ENCODE measurements at places on chromosomes 12 and 14.

GRCh38 chr14:99168330-99168729 is 103.7 kb downstream of the BCL11B start:
- no peak for DNase-seq

DNA sequence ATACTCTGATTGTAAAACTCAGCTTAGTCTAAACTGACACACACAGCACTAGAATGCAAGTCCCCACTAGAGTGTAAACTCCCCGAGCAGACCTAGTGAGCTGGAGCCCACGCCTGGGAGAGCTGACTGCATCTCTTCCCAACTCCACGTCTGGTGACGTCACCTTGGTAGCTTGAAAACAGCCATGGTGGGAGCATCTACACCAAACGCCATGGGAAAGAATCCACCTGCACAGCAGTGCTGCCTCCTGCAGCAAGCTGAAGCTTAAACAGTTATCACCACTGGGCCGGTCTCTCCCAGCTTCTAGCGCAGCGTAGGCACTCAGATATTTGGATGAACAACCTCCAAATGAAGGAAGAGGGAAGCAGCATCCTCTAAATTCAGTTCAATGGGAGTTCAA is 4.3 kb upstream of the PAPLN start:
- DNase-seq: no peak

GRCh38 chr12:105253866-105254513 is 18.0 kb upstream of the APPL2 start:
- no peak for DNase-seq

GRCh38 chr12:54948171-54948570 is 36.4 kb downstream of the TESPA1 start:
- DNase-seq: no peak

GRCh38 chr14:37842106-37842505 is 246.7 kb downstream of the TTC6 start:
- DNase-seq: no peak

GRCh38 chr12:70243510-70244371 is 508 bp downstream of the CNOT2 start:
- DNase-seq: peak; percentile 78

GRCh38 chr12:14260011-14260993 is 105.2 kb upstream of the ATF7IP start:
- DNase-seq: peak; percentile 71

DNA sequence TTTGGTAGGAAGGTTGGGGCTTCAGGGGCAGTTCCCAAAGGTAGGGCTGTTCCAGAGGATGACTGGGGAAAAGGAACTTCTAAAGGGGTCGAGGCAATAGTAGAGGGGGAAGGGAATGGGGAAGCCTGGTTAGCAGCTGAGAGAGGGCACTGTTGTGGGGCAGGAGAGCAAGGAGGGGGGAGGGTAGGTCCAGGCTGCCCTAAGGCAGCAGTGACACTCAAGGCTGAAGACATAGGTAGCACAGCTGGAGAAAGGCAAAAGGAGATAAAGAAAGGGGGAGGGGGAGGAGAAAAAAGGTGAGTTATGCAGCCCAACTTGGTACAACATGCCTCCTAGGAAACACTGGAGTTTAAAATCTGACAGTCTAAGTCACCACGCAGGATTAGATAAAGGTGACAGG is 3.9 kb downstream of the NACA start:
- DNase-seq: no peak

- DNase-seq: no peak
These were observed 89.2 kb downstream of the PRMT8 start for GRCh38 chr12:3580094-3580749.

- no peak for DNase-seq
These were observed 8.9 kb downstream of the TRIM9 start for GRCh38 chr14:51086044-51086443.

DNA sequence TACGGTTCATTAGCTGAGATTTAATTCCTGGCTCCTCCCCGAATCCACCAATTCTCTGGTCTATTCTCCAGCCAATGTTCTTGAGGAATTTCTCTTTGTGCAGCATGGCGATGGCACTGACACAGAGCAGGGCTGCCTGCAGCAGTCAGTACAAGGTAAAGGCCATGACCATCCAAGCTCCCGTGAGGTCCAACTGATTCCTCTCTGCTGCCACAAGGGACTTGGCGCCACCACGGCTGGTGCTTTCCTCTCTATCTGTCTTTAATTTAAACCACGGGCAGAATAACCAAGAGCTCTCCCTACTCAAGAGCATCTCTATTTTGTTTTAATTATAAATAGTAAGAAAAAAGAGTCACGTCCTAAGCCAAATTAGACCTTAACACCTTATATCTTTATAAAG is 12.1 kb downstream of the TMEM116 start:
- DNase-seq: no peak

DNA sequence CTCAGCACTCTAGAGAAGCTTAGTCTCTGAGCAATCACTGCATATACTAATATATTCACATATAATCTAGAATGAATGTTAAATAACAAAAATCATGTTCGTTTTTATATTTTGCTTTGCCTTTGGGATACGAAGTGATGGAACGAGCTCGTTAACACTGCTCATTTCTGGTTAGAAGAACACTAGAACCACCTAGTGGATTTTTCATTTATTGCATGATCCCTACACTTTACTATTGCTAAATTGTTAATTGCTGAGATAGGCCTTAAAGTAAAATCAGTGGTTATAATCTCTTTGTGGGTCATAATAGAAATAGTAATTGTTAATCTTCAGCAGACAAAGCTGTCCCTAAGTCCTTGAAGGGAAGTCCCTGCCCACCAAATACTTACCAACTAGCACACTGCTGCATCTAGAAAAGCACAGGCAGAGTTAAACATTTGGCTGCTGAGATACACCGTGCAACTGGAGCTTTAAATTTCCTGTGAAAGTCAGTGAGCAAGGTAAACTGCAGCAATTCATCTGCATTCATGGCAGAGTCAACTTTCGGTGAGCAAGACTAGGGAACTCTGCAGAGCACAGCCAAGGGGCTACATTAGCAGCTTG is 353.7 kb downstream of the APAF1 start:
- DNase-seq: peak; percentile 46

DNA sequence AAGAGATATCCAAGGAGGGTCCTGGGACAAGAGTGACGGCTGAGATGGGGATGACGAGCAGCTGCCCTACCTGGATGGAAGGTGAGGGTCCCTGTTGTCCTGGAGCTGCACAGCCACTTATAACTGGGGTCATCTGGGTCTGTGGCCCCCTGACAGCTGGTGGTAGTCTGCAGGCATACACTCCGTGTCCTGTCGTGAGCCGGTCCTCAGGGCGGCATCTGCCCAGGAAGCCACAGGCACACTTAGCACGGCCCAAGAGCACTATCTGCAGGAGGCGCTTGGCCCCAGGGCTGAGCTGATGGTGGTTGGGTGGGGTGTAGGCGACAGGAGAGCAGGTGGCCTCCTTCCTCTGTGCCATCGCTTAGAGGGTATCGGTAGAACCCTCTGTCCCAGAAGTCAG is 248.1 kb downstream of the CACNA1C start:
- DNase-seq: no peak

- DNase-seq: no peak
These were observed 566.5 kb downstream of the LRFN5 start for GRCh38 chr14:42173206-42173605.

DNA sequence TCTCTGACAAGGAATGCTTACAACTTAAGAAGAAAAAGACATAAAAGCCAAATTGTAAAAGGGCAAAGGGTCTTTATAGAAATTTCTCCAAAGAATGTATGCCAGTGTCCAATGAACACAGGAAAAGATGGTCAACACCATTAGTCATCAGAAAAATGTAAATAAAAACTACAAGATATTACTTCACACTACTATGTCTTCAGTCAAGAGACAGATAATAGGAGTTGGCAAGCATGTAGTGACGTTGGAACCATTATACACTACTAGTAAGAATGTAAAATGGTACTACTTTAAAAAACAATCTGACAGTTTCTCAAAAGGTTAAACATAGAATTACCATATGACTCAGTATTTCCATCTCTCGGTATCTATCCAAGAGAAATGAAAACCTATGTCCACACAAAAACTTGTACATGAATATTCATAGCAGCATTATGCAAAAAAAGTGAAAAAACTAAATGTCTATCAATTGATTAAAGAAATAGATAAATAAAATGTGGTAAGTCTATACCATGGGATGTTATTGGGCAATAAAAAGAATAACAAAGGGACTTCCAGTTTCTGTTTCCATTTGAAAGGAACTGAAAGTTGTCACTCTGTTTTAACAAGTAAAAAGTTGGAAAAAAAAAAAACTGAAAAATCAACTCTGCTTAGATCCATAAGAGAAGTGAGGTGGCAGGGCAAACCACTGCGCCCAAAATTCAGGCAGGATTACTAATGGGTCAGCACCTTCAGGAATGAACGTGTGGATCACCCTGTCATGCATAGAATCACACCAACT is 69.8 kb downstream of the ALG10B start:
- peak; percentile 35 for DNase-seq

GRCh38 chr14:58987591-58987990 is 200.9 kb upstream of the DAAM1 start:
- no peak for DNase-seq

DNA sequence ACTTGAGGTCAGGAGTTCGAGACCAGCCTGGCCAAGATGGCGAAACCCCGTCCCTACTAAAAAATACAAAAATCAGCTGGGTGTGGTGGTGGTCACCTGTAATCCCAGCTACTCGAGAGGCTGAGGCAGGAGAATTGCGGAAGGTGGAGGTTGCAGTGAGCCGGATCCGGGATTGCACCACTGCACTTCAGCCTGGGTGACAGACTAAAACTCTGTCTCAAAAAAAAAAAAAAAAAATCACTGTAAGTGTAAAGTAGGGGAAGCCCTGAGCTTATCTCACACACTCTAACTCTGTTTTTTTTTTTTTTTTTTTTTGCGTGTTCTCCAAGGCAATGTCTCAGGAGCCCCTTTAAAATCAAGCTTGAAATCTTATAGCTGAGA is 421 bp upstream of the RBMS2 start:
- DNase-seq: peak; percentile 36

GRCh38 chr12:38934686-38935085 is 29.3 kb upstream of the CPNE8 start:
- DNase-seq: no peak

DNA sequence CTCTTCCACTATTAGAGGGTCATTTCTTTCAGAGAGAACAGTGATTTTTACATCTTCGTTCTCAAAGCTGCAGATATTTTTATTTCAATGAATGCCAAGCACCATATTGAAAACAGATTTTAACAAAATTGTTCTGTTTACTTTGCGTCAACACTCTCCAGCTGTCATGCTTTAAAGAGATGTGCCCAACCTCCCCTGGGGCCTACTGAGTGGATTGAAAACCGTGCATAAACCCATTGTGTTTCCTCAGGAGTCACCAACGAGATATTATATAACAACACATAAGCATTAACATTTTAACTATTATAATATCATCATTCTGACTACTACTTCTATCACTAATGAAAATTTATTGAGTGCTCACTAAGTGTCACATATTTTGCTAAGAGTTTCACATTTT is 81.6 kb downstream of the MYF5 start:
- no peak for DNase-seq

- DNase-seq: no peak
These were observed 98.9 kb downstream of the NUAK1 start for GRCh38 chr12:106039646-106040404.

DNA sequence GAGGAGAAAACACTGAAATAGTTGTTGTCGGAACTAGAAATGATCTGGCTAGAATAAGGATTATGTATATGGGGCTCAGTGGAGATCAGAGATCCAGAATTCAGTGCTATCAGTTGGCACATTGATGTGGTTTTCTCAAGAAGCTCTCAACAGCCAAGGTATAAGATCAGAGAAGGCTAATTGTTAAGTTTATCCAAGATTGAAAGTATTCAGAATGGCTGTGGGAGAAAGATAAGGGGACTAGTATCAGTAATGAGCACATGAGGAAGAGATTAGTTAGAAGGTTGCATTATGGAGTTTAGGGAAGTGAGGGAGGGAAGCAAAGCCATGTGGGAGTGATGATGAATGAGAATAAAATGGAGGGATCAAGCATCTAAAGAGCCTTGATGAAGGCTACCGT is 128.1 kb upstream of the MIS18BP1 start:
- DNase-seq: no peak

DNA sequence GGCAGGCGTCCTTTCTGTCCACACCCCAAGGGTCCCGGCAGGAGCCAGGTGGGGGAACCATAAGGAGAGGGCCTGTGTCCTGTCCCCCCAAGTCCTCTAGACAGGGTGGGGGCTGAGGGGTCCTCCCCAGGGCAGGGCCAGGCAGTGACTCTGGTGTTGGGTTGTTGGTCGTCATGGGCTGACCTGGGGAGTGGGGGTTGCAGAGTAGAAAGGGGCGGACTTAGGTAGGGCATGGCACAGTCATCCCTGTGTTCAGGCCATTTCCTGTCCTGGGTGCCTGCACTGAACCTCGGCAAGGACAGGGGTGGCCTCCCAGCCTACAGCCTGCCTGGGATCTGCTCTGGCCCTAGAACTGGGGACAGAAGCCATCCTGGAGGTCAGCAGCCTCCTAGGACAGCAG is 356.2 kb downstream of the TMEM121 start:
- DNase-seq: no peak

DNA sequence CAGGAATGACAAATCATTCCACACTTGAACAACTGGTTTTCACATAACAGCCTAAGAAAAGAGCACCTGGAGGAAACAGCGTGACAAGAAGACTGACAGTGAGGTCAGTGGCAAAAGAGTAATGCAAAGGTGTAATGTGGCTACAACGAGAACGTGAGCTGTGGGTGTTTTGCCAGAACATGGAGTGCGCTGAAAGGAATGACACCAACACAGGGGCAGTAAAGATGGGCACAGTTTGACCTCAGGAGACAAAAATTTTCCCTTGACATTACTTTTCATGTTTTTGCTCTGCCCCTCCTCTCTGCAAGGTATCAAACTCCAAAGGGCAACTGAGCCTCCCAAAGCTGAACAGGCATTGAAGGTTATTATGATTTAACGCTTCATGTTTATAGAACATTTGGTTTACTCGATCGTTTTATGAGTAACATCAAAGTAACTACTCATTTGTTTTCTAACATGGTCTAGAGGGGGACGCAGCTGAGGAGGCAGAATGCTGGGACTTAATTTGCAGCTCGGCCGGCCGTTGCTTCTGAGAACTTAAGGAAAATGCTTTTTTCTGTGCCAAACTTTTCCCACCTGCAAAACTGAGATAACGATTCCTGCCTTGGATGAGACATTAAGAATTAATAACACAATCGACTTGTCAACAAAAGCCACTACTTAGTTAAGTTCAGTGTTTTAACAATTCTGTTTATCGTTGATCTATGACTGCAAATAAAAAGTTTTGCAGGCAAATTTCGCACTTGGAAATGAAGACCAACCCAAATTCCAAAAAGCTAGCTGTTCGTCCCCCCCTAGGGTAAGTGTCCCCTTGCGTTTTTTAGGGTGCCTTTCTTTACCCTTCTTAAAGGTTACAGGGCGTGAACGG is 954 bp downstream of the HAUS4 start:
- DNase-seq: no peak

- DNase-seq: no peak
These were observed 29.3 kb upstream of the PWP1 start for GRCh38 chr12:107656302-107656701.

GRCh38 chr12:113961921-113962710 is 4.0 kb downstream of the RBM19 start:
- peak; percentile 61 for DNase-seq

All from suppressor macrophage (primary cell).